NCI-H2081 treated with DMSO at 0.1 percent for 48 hours (cell line): ENCODE measurements at places on chromosomes 7 and 10.

DNA sequence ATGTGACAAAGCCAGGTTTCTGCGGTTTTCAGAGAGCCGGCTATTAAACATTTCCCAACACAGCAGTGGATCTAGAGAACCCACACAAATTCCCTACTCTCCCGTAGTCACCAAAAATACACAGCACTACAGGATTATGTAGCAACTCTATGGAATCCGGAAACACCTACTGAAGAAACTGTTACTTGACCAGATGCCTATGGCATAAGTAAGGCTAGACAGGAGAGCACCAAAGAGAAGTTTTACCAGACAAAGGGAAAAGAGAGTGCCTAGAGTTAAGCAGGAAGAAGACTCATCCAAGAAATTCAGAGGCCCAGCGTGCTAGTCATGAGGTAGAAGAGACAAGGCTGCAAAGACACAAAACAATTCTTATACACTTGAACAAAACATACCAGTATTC lies 321.1 kb downstream of the PARD3 start:
- no peak for DNase-seq

DNA sequence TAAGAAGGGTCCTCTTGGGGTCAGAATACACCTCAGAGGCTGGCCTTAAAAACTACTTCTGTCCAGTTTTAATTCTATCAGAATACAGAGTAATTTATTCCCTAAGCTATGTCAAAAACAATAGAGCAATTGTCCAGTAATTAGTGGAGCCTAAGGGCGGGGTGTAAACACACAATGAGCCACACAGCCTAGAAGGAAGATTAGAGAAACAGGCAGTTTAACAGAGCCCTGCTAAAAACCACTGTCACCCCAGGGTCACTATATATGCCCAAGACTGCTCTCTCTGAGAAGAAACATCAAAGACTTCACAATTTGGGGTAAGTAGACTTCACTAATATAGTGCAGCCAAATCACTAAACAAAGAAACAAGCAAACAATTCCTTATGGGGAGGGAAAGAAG lies 27.2 kb upstream of the WNT2 start:
- no peak for DNase-seq

- no peak for DNase-seq
These were observed 3.5 kb downstream of the LDB1 start for GRCh38 chr10:102116656-102117055.

DNA sequence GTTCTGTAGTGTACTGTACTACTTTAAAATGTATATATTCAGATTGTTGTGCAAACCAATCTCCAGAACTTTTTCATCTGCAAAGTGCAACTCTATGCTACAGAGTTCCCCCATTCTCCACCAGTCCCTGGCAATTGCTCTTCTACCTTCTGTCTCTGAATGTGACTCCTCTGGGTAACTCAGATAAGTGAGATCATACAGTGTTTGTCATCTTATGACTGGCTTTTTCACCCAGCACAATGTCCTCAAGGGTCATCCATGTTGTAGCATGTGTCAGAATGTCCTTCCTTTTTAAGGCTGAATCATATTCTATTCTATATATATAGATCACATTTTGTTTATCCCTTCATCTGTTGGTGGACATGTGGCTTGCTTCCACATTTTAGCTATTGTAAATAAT lies 10.8 kb downstream of the SLIT1 start:
- no peak for DNase-seq

DNA sequence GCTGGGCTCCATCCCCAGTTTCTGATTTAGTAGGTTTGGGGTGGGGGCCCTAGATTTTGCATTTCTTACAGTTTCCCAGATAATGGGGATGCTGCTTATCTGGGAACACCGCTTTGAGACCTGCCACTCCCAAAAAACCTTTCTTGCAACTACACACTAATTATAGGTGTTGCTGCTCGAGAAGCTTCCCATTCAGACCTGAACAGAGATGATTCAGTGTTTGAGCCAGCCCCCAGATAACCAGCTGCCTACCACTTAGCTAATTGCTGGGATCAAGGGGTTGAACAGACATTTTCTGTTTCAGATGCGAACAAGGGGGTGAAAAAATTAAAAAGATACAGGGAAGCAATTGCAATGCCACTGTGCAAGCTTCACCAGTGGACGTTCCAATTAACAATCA lies 448.5 kb downstream of the KCNMA1 start:
- no peak for DNase-seq

- DNase-seq: no peak
These were observed 40.9 kb downstream of the GPR37 start for GRCh38 chr7:124724507-124725192.

DNA sequence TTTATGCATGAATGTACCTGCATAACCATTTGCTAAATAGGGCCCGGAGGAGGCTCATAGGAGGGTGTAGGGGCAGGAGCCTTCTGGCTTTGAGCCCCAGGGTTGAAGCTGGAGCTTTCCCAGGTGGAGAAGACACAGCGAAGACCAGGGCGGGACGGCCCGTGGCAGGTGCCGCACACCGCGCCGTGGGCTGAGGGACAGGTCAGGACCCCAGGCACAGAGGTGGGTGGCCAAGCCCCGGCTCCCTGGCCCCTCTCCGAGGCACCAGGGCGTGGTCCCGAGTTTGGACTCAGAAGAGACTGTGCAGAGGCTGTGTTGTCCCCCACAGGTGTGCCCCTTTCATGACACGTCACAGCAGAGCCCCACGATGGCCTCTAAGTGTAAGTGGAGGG lies 56.5 kb downstream of the PWWP2B start:
- no peak for DNase-seq

DNA sequence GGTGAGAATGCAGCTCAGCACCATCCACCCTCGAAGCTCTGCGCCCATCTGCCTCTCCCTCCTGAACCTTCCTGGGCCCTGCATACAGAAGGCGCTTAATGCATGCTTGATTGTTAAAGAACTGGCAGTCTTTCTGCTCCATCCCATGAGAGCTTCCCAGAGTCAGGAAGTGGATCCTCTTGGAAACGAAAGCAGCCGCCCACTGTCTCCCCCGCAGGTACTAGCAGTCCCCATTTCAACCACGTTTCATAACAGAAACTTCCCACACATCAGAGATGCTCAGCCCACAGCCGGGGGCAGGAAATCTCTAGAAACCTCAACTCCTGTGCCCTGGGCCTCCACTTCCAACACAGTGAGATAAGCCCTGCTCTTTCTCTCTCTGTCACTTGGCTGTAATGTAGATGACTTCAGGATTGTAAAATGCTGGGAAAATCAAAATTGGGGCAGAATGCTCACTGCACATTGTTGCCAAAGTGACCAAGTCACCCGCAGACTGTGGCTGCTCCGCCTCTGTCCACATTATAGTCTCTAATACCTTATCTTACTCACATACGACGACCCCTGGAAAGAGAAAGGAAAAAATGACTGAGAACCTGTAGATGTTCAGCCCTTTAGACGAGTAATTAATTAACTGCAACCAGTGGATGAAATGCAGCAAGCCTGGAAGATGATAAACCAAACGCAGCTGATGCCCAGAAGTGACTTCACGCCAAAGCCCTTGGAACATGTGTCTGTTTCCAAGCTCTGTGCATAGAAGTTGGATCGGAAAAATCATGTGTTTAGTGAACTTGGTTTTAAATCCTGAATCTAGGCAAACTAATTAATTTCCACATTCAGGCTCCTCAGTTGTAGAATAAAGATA lies 28.5 kb downstream of the GSDME start:
- no peak for DNase-seq

DNA sequence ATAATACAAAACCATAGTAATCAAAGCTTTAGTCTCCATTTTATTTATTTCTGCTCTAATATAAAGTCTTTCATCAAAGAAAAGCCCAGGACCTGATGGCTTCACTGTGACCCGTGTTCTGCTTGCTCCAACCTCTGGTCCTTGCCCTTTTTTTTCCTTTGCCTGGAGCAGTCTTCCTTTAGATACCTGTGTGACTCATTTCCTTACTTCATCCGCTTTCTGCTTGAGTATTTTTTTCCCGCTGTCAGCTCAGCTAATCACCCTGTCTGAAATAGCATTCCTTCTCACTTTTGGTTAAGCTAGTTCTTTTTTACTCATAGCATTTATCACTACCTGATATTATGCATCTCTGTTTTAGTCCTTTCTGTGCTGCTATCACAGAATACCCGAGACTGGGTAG lies 194.8 kb downstream of the ABCA13 start:
- no peak for DNase-seq

- peak; percentile 31 for DNase-seq
These were observed 55.0 kb upstream of the VWDE start for GRCh38 chr7:12458520-12459131.

DNA sequence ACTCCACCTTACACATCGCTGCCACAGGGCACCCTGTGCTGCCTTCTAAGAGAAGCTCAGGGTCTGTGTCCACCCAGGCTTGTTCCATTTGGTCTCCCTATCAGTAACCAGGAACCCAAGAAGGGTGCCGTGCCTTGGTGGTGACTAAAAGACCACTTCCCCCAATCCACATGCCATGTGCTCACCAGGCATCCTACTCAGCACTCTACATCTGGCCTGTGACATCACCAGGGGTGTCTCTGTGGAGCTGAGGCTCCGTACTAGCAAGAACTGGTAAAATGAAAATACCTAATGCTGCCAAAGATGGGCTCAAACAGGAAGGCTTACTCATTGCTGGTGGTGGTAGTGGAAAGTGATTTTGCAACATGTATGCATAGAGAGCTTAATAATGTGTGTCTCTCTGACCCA lies 19.0 kb upstream of the C10orf71 start:
- DNase-seq: no peak

DNA sequence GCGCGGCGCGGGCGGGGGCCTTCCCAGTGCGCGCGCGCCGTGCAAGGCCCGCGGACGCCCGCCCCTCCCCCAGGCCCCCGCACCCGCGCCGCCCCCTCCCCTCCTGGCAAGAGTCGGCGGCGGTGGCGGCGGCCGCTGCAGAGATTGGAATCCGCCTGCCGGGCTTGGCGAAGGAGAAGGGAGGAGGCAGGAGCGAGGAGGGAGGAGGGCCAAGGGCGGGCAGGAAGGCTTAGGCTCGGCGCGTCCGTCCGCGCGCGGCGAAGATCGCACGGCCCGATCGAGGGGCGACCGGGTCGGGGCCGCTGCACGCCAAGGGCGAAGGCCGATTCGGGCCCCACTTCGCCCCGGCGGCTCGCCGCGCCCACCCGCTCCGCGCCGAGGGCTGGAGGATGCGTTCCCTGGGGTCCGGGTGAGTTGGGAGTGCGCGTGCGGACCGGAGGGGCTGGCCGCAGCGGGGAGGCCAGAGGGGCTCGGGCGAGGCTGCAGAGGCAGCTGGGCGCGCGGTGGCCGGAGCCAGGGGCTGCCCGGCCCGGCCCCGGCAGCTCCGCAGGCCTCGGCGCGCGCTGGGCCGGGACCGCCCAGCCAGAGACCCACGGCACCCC lies at the start of gene BMPR1A:
BMPR1A (plus strand) TSS at position 109 of the 602 bp plus-strand sequence. CDS start 119,400 bp downstream, outside the sequence.
- no peak for DNase-seq

DNA sequence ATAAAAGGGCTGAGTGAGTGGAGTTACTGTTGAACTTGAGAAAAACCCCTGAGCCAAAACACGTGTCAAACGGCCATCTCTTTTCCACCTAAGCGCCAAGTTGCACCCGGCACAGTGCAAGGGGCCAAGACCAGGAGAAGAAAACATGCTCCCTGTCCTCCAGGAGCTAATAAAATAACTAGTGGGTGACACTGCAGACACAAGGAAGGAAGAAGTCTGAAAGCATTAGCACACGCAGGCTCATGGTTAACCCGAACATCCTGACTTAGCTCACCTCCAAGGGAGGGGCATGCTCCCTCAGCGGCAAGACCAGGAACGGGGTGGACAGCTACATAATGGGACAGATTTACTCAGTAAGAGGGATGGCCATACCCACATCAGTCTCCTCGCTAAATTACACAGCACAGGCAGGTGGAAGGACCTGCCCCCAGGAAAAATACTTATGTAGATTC lies 65.0 kb downstream of the PIP4K2A start:
- DNase-seq: no peak

- no peak for DNase-seq
These were observed 301.0 kb downstream of the CCDC3 start for GRCh38 chr10:12700557-12700874.

- no peak for DNase-seq
These were observed 18.7 kb upstream of the CSGALNACT2 start for GRCh38 chr10:43119416-43120115.

DNA sequence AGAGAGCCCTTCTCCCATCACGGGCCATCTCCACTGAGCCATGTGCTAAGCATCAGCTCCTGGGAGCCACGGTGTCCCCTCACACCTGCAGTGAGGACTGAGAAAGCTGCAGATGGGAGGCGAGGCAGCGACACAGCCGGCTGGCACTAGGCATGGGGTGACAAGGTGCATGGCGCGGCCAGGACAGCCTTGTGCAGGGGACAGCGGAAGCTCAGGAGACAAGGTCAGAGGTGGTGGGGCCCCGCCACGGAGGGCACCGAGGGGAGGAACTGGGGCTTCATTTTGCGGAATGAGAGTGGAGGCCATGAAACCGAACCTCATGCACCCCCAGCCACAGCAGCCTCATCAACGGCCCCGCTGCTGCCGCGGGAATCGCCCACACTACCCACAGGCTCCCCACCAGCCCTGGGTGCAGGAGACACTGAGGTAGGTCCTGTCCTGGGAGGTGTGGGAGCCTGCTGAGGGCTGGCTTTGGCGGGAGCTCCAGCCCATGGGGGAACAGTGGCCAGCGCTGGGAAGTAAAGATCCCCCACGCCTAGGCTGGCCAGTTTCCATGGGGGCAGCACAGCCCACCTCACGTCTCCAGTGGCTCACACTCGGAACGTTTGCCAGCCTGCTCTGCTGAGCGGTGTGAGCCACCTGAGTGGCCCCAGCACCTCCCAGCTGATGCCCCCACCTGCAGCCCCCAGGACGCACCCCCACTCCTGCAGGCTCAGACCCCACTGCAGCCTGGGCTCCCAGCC lies 71.2 kb upstream of the INSIG1 start:
- DNase-seq: no peak

DNA sequence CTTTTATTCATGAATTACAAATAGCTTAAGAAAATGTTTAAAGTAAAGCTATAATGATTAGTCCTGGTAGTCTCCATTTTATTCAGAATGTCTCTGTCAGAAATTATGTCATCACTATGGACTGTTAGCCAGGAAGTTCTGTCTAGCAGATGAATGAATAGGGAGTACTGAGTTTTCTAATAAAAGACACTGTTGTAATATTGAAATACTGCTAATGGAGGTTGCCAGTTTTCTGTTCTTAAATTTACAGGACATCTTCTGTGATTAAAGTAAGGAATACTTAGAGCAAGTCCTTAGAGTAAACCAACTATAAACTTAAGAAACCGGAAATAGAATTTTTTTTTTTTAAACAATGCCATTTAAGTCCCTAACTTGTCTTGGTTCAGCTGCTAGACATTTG lies 309.8 kb downstream of the ADK start:
- no peak for DNase-seq

DNA sequence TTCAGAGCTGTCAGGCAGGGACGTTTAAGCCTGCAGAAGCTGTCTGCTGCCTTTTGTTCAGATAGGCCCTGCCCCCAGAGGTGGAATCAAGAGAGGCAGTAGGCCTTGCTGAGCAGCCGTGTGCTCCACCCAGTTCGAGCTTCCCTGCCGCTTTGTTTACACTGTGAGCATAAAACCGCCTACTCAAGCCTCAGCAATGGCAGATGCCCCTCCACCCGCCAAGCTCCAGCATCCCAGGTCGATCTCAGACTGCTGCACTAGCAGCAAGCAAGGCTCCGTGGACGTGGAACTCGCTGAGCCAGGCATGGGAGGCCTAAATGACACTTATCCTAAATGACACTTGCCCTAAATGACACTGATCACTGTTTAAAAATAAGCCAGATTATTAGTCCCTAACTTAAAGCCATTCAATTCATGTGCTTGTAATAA lies 6.8 kb upstream of the ASB15 start:
- no peak for DNase-seq

GRCh38 chr7:129208667-129209066 lies 16.2 kb upstream of the AHCYL2 start:
- DNase-seq: no peak
